ENCODE measurements at places on chromosomes 5 and 9.
A peak's percentile ranks its signal among the peaks of the same experiment; 100 is the strongest.

DNA sequence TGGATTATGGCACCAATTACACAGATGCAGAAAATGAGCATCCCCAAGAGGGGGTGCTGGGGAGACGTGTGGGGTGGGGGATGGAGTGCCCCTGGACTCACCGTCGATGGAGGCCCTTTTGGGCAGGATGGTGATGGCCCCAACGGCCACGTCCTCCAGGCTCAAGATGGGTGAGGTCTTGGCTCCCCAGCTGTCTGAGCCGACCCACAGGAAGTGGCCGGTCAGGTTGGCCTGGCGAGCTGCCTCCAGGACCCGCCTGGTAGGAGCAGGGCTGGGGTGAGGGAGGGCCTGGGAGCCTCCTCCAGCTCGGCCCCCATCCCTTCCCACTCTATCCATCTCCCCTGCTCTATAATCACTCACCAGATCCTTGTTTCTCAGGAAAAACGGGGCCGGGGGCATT, 4.6 kb downstream of the GRM6 start:
- DNase-seq = no peak

DNA sequence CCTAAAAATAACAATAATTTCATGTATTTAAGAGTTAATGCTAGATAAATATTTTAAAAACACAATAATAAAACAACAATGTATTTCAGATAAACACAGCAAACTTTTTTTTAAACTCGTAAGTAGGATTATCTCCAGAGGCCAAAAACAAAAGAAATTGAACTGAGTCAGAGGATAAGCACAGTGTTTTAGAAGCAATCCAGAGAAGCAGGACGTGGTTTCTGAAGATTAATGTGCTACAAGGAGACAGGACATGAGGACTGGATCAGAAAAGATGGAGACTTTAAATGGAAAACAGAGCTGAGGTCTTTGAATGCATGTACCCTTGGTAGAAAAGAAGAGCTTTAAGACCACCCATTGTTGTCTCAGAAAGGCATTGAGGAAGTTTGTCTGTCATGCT, 491.2 kb upstream of the TLE4 start:
- DNase-seq = no peak

DNA sequence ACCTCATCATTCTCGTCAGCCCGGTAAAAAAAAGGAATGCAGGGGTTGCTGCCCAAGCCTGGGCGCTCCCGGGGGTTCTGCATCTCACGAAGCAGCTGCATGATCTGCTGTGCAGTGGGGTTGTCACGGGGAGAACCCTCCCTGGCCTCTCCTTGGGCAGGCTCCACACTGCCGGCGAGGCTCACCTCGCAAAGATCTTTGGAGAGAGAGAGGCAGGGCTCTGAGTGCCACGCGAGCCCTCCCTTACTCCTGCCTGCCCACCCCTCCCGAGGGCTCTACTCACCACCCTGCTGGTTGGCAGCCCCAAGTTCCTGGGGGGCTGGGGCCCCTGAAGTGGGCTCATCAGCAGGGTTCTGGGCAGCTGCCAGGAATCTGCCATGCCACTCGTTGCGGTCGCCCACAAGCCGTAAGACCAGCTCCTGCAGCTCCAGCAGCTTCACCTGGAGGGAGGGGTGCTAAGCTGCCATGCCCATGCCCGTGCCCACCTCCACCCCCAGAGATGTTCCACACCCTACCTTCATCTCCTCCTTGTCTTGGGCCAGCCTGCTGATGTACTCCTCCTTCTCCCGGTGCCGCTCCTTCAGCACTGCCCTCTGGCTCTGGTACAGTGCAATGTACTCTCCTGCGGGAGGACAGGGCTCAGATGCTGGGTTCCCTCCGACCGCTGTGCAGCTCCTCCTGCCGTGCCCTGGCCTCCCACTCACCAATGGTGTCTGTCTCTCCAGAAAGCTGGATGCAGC, 18.6 kb downstream of the GOLGA2 start:
- DNase-seq = no peak

- DNase-seq = no peak
These were observed 165.2 kb downstream of the MAPKAP1 start for GRCh38 chr9:125541840-125542243.

DNA sequence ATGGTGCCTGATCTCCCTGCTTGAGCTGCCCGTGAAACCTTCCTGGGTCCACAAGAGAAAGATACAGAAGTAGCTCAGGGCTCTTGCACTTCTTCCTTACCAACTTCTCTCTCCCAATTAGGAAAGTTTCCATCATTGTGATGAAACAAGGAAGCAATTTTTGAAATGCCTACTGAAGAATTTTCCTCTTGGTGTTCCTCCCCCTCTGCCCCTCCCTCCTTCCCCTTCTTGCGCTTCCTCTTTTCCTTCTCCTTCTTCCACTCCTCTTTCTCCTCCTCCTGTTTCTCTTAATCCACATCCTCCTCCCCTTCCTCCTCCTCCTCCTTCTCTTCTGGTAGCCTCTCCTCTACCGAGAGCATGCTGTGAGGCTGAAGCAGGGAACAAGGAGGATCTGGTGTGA, 36.3 kb upstream of the OTULINL start:
- no peak for DNase-seq

GRCh38 chr9:94157050-94157801, 73.0 kb downstream of the PTPDC1 start:
- peak; percentile 60 for DNase-seq

GRCh38 chr9:116900007-116900367, 212.9 kb downstream of the TRIM32 start:
- no peak for DNase-seq

- no peak for DNase-seq
These were observed 128.1 kb upstream of the SLIT3 start for GRCh38 chr5:169429044-169429443.

DNA sequence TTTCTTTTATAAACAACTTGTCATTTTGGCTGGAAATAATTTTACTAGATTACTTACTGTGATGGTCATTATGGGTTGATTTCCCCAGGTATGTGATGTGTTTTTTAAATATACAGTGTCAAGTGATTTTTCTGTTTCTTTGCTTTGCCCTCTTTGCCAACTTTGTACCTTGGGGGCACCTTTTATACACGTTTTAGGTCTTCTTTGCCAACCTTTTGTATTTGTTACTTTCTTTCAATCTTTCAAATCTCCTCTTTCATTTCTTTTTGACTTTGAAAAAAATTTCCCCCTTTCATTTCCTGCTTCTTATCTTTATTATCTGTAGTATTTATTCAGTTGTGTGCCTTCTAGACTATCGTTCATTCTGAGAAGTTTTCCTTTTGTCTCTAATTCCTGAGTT, 65.4 kb upstream of the DHFR start:
- no peak for DNase-seq

GRCh38 chr9:83081846-83082245, 18.9 kb upstream of the RASEF start:
- no peak for DNase-seq

DNA sequence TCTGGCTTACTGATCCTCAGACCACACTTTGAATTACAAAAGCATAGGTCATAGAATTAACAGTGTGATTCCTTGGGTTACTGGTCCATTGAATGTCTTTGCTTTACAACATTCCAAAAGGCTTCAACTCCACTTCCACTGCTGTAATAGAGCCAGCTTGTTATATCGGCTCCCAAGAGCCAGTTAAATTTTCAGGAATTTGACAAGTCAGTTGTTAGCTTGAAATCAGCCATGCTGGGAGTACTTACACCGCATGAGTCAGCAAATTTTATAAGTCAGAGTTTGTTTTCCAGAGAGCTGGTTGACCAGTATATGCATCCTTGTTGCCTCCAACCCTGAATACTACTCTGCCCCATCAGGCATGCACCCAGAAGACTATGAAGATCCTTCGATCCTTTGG, 73.1 kb downstream of the FOXB2 start:
- no peak for DNase-seq

DNA sequence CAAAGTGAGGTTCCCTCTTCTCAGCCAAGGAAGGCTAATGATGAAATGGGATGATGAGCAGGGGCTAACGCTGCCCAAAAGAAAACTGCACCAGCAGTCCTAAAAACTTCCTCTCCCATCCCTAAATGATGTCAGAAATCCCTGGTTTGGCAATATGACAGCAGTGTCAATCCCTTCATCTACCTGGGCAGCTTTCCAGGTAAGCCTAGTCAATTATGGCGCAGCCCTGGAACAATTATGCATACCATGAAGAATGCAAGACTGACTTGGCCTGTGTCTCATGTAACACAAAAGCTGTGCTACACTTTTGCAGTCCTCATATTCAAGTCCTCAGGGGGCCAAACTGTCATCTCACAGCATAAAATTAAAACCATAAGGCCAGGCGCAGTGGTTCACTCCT, 7.0 kb downstream of the DMGDH start:
- DNase-seq = no peak

- DNase-seq = no peak
These were observed 32.4 kb downstream of the MUSK start for GRCh38 chr9:110700953-110701352.

GRCh38 chr5:156450778-156451177, 123.8 kb downstream of the SGCD start:
- no peak for DNase-seq

DNA sequence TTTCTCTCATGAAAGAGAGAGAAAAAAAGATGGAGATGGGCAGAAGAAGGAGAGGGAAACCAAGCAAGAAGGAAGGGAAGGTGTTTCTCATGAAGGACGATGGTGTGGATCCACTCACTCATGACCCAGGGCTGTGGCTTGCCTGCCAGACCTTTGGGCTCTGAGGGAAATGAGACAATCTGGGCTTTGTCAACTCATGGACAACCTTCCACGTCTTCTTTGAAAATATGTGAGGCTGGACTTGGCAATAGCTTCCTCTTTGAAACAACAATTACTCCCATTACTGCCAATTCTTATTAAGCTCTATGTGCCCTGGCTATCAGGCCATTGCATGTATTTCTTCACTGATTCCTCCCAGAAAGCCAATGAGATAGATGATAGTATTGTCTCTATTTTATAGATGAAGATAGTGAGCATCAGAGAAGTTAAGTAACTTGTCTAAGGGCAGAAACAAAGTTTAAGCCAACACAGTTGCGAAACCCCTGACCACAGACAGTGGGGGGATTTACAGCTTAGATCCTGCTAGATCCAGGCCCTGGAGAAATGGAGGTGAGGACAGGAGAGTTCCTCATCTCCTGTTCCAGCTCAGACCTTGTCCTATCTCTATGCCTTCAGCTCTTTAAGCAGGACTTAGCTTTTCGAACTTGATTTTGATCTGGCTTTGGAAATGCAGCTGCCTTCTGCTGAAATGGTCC, 132.4 kb downstream of the GCNT1 start:
- DNase-seq = no peak

GRCh38 chr9:137482094-137482781, 23.1 kb upstream of the NSMF start:
- no peak for DNase-seq

- no peak for DNase-seq
These were observed 351.3 kb upstream of the CDH9 start for GRCh38 chr5:27389696-27390095.

- no peak for DNase-seq
These were observed 1.7 kb upstream of the AIF1L start for GRCh38 chr9:131094622-131095021.

GRCh38 chr5:90168399-90168798, 241.2 kb downstream of the CETN3 start:
- DNase-seq = no peak

DNA sequence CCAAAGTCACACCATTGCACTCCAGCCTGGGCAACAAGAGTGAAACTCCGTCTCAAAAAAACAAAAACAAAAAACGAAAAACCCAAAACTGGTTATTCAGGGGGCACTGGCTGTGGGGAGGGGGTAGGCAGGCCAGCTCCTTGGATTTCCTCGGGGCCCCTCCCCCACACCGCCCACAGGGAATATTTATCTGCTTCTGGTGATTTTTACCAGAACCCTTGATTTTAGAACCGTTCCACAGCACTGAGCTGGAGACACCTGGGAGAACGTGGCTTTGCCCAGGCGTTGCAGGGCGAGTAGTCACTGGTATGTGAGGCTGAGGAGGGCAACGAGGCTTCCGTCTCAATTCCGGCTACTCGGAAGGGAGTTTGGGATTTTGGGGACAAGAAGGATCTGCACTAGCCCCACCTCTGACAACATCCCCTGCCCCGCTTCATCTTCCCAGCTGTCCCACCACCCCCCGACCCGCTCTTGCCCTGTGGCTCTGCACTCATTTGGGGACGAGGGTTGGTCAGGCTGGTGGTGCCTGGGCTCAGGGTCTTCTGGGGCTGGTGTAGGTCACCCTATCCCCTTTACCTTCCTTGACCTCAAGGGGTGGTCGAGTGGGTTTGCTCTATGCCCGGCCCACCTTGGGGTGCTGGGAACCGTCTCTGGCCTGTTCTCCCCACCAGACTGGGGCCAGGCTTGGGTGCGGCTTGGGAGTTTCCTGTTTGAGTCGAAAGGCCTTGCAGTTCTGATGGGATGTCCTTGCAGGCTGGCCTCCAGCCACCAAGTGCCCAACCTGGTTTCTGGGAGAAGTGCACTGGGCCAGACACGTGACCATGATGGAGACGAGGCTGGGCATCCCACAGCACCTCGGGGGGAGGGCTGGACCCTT, 3.5 kb downstream of the AHRR start:
- no peak for DNase-seq

DNA sequence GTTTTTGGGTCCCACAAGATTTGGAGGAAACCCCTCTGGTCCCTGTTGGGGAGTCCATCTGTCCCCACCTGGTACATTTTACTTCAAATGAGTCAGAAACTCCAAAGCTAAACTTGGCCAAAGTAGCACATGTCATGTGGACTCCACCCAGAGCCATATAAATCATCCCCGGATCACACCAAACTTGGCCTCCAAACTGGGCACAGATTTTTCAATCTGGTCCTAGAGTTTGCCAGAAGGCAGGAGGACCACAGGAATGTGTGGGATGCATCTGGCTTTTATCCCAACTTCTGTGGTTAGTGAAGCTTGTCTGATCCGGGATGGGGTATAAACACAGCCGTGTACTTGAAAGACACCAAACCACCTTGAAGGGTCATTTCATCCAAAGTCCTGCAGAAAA, 66.3 kb downstream of the MAT2B start:
- no peak for DNase-seq

DNA sequence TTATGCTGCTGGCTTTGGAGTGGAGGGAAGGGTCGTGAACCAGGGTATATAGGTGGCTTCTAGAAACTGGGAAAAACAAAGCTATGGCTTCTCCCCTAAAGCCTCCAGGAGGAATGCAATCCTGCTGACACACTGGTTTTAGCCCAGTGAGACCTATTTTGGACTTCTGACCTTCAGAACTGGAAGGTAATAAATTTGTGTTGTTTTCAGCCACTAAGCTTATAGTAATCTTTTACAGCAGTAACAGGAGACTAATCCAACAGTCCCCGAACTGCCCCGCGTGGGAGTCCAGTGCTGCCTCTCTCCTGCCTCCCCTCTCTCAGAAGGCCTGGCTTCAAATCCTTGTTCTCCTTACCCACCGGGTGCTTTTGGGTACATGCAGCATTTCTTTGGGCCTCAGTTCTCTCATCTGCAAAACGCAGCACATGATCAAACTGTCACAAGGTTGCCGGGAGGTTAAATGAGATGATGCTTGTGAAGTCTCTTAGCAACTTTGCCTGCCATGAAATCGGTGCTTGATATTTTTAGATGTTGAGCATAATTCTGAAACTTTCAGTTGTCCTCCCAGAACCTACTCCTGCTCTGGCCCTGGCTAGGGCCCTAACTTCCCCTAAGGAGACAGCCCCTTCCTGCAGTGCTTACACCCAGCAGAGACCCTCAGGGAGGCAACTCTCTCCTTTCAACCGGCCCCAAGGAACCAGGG, 127.3 kb upstream of the BOD1 start:
- DNase-seq = no peak

Measured in brain pericyte (primary cell).